ENCODE measurements at places on chromosomes 6 and 20.

- DNase-seq = no peak
Measured at GRCh38 chr20:50372770-50373088, 137.5 kb upstream of the PTPN1 start.

- DNase-seq = peak; percentile 45
Measured at GRCh38 chr6:3202999-3203696, 24.3 kb downstream of the TUBB2B start.

- no peak for DNase-seq
Measured at GRCh38 chr6:25280344-25281074, 1.3 kb downstream of the CARMIL1 start.

GRCh38 chr6:24105191-24105590 lies 20.8 kb upstream of the NRSN1 start:
- DNase-seq = no peak

DNA sequence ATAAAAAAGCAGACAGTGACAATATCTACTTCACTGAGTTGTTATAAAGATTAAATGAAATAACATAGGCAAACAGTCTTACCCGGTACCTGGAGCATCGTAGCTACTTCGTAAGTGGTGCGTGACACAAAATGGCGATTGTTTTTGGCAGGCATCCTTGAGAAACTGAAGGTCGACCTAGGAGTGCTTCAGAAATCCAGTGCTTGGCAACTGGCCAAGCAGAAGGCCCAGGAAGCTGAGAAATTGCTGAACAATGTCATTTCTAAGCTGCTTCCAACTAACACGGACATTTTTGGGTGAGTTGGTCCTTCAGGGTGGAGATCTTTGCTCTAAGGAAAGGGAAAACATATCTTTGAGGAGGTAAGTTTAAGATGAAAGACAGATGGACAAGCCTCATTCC lies 4.8 kb downstream of the BPIFA2 start:
- DNase-seq = no peak

DNA sequence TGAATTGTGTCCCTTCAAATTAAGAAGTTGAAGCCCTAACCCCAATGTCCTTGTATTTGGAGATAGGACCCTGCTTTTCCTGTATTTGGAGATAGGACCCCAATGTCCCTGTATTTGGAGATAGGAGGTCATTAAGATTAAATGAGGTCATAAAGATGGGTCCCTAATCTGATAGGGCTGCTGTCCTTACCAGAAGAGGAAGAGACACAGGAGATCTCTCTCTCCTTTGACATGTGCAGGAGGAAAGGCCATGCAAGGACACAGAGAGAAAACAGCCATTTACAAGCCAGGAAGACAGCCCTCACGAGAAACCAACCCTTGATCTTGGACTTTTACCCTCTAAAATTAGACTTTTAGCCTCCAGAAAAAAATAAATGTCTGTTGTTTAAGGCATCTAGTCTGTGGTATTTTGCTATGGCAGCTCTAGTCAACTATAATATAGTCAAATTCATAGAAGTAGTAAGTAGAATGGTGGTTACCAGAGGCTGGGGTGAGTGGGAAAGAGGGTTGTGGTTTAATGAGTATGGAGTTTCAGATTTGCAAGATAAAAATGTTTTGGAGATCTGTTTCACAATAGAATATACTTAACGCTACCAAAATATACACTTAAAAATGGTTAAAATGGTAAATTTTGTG lies 59.3 kb downstream of the UBE3D start:
- no peak for DNase-seq

GRCh38 chr20:58905236-58905635 lies 52.7 kb downstream of the GNAS start:
- DNase-seq = no peak

DNA sequence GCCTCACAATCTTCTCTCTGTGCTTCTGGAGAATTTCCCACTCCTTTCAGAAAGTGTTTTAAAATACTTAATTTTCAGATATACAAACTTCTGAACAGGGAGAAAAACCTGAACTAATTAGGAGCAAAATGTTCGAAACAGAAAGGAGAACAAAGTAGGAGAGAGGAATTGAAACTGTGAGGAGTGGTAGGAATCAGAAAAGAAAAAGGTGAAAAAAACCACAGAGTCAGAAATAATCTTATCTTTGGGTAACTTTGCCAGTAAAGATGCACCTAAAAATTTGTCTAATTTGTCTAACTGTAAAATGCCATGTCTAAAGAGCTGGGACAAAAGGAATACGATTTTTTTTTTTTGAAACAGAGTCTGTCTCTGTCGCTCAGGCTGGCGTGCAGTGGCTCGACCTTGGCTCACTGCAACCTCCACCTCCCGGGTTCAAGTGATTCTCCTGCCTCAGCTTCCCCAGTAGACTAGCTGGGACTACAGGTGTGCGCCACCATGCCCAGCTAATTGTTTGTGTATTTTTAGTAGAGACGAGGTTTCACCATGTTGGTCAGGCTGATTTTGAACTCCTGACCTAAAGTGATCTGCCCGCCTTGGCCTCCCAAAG lies 4.7 kb upstream of the RIPOR2 start:
- no peak for DNase-seq

GRCh38 chr6:86581833-86582232 lies 355.5 kb upstream of the HTR1E start:
- no peak for DNase-seq

DNA sequence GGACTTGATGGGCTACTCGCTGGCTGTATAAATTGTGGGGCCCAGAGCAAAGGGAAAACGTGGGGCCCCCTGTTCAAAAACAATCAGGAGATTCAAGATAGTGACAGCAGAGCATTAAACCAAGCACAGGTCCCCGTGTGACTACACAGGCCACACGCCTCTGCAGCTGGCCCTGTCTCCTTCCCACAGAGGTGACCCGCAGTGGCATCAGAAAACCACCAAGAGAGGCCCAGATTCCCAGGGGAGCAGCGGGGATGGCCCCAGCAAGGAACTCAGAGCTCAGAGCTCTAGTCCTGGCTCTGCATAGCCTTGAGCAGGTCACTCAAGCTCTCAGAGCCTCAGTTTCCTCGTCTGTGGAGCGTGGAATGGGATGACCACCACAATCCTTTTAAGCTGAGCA lies 57.6 kb downstream of the CPNE5 start:
- DNase-seq = no peak

DNA sequence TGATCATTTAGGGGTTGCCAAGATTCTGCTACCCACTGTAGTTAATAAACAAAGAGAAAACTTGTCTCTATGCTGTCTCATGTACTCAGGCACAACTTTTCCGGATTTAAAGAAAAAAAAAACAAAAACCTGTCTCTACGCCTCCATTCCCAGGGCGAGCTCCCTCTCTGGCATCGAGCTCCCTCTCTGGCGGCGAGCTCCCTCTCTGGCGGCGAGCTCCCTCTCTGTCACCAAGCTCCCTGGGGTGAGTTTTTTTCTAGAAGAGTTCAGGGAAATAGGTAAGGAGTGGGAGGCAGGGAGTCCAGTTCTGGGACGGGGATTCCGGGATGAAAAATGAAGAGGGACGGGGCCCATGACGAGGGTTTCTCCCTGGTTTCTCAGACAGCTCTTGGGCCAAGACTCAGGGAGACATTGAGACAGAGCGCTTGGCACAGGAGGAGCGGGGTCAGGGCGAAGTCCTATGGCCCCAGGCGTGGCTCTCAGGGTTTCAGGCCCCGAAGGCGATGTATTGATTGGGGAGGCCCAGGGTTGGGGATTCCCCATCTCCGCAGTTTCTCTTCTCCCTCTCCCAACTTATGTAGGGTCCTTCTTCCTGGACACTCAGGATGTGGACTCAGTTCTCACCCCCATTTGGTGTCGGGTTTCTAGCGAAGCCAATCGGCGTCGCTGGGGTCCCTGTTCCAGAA lies 16.5 kb upstream of the HLA-A start:
- DNase-seq = no peak

- DNase-seq = no peak
Measured at GRCh38 chr6:31879901-31880300, 1.1 kb upstream of the SLC44A4 start.

- no peak for DNase-seq
Measured at GRCh38 chr6:40054186-40054585, 119.9 kb upstream of the MOCS1 start.

- no peak for DNase-seq
Measured at GRCh38 chr6:164035900-164036485, 621.5 kb downstream of the QKI start.

DNA sequence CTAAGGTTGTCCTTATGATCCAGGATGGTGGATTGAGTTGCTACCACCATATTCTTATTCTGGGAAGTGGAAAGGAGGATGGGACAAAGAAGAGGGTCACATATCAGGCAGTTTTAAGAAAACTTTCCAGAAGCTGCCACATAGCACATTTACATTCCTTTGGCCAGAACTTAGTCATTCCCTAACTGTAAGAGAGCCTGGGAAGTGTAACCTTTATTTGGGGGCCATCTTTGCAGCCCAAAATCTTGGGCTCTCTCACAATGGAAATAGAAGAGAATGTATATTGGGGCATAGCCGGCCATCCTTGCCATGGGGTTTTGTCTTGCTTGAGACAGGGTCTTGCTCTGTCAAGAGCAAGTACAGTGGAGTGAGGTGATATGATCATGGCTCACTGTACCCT lies 8.4 kb downstream of the ZNF341 start:
- DNase-seq = no peak

DNA sequence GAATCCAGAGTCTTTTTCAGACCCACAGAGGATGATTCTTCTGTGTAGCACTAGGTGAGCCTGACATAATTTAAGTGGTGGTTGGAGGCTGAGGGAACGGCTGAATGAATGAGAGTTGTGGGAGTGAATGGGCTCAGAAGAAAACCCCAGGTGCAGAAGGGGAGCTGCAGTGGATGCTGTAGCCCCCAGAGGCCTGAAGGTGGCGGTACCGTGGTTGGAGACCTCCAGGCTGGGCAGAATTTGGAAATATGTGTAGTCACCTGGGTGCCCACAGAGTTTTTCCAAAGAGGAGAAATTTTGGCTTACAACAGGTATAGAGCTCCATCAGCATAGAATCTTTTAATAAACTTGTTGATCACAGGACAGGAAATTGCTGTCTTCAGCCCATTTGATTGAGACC lies 6.5 kb upstream of the RAET1G start:
- DNase-seq = no peak

DNA sequence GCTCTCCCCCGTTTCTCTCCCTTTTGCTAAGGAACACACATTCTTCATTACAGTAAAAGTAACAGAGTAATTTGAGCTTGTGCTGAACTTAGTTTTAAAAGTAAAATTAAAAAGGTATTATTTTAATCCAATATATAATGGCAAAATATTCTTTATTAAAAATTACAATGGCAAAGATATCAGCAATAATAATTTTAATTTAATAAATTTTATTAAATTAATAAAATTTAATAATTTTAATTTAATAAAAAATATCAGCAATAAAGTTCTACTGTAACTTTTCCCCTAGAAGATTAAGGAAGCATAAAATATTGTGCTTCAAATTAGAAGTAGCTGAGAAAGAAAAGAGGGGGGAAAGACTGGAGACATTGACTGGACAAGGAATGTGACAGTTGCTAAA lies 32.5 kb downstream of the DSE start:
- no peak for DNase-seq

- DNase-seq = no peak
Measured at GRCh38 chr6:143370812-143371370, 79.6 kb downstream of the ADAT2 start.

DNA sequence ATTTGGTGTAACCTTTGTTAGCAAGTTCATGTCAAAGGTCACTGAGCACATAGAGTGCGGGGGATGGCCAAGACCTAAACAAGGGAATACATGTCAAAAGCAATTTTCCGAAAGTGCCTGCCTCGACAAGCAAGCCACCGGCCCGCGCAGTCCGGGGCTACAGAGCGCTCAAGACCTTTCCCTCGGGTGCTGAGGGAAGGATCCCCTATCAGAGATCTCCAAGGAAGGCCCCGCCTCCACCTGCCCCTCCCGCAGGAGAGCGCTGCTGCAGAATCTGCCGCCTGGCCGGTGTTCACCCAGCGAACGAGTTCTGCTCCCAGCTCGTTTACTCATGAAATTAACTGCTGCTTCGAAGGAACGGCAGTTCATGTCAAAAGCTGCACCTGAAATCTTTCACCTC lies 252.7 kb downstream of the BMP7 start:
- DNase-seq = no peak

GRCh38 chr20:25308671-25309394 lies 60.9 kb downstream of the PYGB start:
- peak; percentile 85 for DNase-seq

DNA sequence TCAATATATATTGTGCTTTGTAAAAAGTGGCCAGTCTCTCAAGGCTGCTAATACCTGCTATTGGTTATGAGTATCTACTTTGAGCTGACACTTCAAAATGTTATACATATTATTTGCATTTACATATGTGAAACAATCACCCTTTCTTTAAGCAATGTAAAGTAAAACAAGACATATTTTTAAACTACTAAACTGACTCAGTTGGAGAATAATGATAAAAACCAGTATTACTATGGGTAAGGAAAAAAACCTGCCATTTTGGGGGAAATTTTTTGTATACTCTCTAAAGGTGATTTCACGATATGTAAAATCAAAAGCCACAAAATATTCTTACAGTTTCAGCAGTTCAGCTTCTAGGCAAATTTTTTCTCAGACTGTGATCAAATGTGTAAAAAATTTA lies 232.3 kb downstream of the PRL start:
- no peak for DNase-seq

DNA sequence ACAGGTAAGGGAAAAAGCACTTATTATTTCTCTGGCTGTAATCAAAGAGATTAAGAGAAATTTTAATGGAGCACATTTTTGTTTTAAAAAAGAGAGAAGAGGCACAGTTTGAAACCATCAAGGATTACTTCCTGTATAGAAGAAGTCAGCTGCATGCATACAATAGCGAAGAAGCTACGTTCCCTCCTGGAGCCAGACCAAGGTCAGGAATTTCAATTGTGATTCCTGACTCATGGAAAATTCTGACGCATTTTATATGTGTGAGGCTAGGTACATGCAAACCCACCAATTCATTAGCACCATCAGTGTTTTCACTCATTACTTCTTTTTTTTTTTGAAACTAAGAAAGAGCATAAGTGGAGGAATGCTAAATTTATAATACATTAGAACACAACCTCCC lies 232.7 kb upstream of the SGK1 start:
- peak; percentile 67 for DNase-seq

GRCh38 chr20:31806564-31807355 lies 12.4 kb upstream of the MYLK2 start:
- no peak for DNase-seq

GRCh38 chr6:41439524-41440418 lies 104.4 kb downstream of the NCR2 start:
- no peak for DNase-seq

All from fibroblast of skin of scalp (primary cell).